ENCODE measurements at places on chromosomes 12 and 14.

DNA sequence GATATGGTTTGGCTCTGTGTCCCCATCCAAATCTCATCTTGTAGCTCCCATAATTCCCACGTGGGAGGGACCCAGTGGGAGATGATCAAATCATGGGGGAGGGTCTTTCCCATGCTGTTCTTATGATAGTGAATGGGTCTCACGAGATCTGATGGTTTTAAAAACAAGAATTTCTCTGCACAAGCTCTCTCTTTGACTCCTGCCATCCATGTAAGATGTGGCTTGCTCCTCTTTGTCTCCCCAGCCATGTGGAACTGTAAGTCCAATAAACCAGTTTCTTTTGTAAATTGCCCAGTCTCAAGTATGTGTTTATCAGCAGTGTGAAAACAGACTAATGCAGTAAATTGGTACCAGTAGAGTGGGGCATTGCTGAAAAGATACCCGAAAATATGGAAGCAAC lies 146.2 kb downstream of the DPF3 start:
- DNase-seq = no peak

- no peak for DNase-seq
These were observed 4.5 kb upstream of the SETD1B start for GRCh38 chr12:121799156-121799841.

DNA sequence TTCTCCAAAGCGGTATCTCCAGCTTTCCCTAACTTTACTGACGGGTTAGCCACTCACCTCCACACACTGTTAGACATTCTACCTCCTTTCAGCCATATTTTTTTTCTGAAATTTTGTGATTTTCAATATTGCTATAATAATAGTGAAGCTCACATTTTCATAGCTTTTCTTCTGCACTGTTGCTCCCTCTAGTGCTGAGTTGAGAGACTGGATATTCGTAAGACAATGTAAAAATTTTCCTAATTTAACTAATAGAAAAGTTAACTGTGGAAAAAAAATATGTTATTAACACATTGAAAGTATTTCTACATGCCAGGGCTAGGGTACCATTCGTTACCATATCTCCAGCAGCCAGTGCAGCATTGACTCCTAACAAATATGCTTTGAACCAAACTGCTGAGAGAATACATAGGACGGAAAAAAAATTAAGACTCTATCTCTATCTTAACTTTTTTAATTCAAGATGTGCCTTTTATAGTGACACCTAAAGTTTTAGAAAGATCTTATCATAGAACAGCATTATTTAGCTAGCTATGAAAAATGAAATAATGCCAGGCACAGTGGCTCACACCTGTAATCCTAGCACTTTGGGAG lies 48.7 kb upstream of the ABCC9 start:
- no peak for DNase-seq

DNA sequence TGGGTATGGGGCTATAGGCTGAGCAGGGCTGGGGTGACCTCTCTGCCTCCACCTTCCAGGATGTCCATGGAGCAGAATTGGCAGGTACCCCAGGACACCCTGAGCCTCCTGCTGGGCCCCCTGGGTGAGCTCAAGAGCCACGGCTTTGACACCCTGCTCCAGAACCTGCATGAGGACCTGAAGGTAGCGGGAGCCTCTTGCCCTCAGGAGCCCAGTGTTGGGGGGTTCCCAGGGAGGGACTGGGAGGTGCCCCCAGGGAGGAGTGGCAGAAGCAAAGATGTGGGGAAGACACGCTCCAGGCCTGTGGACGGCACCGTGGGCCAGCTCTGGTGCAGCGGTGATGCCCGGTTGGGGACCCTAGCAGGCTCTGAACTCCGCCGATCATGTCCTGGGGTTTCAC lies 8.3 kb downstream of the TNFAIP2 start:
- DNase-seq = no peak

DNA sequence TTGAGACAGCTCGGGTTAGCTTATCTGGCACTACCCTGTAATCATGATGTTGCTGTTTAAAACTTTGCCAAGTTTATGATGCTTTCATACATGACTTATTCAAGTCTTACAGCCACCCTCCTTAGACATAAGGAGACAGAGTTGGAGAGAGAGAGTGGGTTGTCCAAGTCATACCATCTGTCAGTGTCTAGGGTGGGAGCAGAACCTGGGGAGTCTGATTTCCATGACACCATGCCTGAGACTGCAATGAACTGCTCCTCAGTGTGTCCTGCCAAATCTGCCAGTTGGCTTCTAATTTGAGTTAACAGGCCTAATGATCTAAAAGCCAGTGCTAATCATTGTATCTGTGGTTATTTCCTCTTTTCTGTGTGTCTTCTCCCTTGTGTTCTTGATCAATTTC lies 43.7 kb upstream of the PHC1 start:
- DNase-seq = no peak
